ENCODE measurements at places on chromosomes 6 and 20.

- no peak for DNase-seq
Measured at GRCh38 chr6:87082160-87082721, 12.7 kb downstream of the CGA start.

- DNase-seq, result no peak
Measured at GRCh38 chr20:49275216-49275615, 2.6 kb downstream of the ZNFX1 start.

GRCh38 chr20:23039885-23040508 lies 4.9 kb downstream of the SSTR4 start:
- no peak for DNase-seq

- DNase-seq, result no peak
Measured at GRCh38 chr20:4366076-4366475, 350.7 kb upstream of the RNF24 start.

DNA sequence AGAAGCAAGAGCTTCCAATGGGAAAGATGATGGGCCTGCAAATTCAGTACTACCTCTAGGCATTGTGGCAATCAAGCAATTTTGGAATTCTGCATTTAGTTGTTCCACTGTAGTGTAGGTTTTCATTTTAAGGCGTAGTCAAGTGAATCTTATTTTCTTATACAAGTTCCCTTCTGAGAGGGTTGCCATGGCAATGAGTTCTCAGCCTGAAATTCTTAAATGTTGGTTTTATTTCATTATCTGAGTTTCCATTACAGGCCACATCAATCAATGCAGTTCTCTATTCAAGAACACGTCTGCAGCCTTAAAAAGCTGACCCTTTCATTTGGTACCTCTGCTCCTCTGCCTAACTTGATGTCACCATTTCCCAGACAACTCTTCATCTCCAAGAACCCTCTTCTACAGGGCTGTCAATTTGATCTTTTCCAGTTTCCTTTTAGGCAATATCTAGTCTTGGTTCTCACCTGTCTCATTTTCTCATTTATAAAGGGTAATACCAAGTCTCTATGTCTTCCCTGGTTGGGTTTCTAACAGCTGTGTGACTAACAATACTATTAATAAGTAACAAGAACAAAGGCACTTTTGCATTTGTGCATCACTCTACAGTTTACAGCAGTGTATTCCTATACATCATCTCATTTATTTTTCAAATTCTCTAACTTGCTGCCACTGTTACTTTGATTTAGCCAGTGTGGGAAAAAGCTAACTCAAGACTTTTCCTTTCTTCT lies 898.2 kb upstream of the FLRT3 start:
- DNase-seq, result no peak

- DNase-seq, result no peak
Measured at GRCh38 chr20:3239867-3240775, 1.1 kb upstream of the SLC4A11 start.

GRCh38 chr6:154345811-154346210 lies 10.8 kb downstream of the IPCEF1 start:
- DNase-seq, result no peak

DNA sequence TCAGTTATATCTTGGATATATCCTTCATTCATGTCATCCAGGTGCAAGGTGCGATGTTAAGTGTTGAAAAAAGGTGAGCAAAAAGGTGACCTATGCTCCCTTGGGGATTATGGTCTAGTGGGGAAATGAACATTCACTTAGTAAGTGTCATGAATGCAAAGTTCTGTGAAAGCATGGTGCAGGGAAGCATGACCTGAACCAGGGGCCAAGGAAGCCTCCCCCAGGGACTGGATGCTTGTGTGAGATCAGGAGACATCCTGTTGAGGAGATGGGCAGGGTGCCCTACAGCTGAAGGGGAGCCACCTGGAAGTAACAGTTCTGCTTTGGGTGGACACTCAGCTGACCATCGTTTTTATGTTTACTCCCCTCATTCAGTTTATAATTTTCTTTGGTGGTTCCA lies 179.5 kb downstream of the SYNDIG1 start:
- no peak for DNase-seq
